ENCODE measurements at places on chromosomes 16 and 17.

DNA sequence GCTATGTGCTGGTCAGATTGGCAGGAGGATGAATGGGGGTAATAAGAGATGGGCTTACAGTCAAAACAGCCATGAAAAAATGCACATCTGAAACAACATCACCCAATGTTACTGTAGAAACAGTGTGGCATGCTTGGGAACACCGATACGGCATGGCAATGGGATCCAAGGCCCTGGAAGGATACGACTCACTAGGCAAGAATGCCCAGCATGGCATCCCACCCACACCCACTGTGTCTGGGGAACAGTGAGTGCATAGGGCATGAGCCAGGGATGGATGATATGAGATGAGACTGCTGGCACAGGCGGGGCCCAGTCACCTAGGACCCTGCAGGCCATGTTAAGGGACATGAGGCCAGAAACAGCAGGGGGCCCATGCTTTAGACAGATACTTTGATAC, 11.5 kb downstream of the TRIM25 start:
- no peak for DNase-seq

- DNase-seq, result no peak
These were observed 262.0 kb downstream of the CPPED1 start for GRCh38 chr16:12541672-12542071.

DNA sequence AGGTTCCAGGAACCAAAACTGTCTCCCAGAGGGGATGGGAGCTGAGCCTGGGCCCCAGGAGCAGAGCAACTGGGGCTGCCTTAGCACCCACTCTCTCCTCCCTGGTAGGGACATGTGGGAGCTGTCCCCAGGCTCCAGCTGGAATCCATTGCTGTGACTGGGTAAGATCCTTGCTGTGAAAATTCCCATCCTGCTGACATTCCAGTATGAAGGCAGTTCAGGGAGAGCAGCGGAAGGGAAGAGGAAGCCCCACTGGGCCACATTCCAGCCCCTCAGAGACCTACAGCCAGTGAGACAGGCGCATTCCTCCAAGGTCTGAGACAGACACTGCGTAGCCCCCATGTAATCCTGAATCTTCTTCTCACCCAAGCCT, 24.2 kb downstream of the MYO18A start:
- no peak for DNase-seq

GRCh38 chr16:51922476-51922875, 624.5 kb downstream of the TOX3 start:
- DNase-seq, result no peak

GRCh38 chr17:39676198-39676819, 8.1 kb downstream of the PNMT start:
- peak; percentile 48 for DNase-seq

DNA sequence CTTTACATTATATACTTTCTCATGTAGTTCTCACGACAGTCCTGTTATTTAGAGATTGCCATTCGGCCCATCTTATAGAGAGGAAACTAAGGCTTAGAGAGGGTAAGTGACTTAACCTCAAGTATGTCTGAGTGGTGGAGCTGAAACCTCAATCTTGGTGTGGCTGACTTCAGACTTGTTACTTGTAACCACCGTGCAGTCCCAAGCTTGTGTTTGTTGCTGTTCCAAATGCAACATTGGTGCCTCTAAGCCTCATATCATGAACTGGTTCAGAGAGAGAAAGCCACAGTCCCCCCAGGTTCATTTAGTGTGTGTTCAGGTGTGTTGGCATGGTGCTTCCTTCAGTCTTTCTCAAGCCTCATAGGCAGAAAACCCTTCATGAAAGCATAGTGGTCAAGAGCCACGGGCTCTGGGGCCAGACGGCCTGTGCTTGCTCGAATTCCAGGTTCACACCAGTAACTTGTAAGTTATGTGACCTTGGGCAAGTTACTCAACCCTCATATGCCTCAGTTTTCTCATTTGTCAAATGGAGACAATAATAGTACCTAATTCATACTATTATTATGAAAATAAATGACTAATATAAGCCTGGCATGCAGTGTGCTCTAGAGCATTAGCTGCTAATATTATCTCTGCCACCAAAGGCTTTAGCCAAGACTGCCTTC, 39.9 kb downstream of the CDH1 start:
- DNase-seq, result no peak

- no peak for DNase-seq
These were observed 9.2 kb upstream of the TLCD3B start for GRCh38 chr16:30040221-30040620.

- DNase-seq, result no peak
These were observed 8.4 kb downstream of the SLC16A5 start for GRCh38 chr17:75096082-75096625.

DNA sequence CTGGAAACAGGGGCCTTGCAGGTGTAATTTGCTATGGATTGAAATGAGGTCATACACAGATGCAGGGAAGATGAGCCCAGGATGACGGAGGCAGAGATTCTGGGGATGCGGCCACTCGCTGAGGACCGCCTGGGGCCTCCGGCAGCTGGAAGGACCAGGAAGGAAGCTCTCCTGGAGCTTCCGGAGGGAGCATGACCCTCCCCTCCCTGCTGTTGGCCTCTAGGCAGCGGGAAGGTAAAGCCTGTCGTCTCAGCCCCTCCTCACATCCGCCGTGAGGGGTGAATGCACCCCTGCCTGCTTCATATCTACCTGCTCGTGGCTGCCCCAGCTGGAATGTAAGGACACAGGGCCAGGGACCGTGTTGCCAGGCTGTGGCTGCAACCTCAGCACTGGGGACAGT, 29.1 kb upstream of the ZNF469 start:
- no peak for DNase-seq

DNA sequence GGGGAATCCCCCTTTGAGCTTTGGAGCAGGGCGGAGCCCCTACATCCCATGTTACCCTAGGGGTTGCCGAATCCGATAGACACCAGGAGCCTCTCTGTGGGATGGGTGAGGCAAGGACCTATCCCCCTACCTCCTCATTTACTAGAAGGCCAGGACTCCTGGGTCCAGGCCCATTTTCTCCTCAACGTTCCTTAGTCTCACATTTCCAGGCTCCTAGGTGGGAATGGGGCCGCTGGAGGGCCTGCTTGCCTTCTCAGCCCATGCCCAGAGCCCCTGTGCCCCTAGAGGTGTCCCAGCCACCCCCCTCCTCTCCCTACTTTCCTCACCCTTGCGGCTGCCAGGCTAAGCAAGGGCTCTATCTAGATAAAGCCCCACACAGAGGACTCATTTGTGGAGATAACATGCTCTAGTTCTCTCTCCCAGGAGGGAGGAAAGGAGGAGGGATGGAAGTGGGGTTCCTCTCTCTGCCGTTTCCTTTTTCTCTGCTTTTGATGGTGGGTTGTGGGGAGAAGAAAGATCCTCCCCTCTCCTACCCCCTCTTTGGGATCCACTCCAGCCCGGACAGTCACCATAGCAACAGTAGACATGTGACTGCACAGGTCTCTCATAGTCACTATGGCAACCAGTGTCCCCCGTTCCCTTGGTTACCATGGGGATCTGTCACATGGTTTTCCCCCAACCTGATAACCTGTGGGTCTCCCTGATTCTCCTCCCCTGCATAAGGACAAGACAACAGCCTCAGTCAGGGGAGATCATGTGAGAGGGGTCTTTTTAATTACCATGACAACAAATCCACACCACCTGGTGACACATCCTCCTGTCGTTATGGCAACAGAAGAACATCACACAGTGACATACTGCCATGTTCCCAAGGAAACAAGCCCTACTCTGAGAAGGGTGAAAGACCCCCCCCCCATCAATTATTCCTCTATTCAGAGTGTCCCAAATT, 5.2 kb downstream of the CACNA1G start:
- peak; percentile 45 for DNase-seq

DNA sequence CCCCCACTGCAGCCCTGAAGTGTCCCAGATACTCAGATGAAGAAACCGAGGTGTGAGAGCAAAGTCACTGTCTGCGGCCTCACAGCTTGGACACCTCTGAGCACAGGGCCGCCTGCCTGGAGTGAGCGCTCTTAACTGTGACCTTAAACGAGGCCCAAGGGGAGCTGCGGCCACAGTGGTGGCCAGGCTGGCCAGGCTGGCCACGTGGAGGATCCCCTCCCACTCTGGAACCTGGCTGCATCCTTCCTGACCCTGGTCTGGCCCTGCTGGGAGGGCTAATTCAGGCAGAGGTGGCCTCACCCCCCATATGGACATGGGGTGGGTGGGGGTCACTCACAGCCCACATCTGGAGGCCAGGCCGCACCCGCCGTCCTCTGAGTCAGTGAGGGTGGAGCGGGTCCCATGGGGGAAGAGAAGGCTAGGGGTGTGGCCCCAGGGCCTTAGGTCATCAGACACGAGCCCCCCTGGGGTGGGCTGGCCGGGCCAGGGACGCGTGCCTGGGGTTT, 6.6 kb downstream of the VASN start:
- DNase-seq, result no peak

GRCh38 chr16:3797473-3797872, 80.1 kb upstream of the TRAP1 start:
- no peak for DNase-seq

DNA sequence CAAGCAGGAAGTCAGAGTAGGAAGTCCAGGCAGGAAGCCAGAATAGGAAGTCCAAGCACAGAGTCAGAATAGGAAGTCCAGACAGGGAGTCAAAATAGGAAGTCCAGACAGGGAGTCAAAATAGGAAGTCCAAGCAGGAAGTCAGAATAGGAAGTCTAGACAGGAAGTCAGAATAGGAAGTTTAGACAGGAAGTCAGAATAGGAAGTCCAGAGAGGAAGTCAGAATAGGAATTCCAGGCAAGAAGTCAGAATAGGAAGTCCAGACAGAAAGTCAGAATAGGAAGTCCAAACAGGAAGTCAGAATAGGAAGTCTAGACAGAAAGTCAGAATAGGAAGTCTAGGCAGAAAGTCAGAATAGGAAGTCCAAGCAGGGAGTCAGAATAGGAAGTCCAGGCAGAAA, 105.3 kb upstream of the C16orf82 start:
- DNase-seq, result no peak

- no peak for DNase-seq
These were observed 20.1 kb downstream of the NKD1 start for GRCh38 chr16:50568187-50568815.

- DNase-seq, result no peak
These were observed 290.4 kb downstream of the FOXL1 start for GRCh38 chr16:86868786-86869185.

DNA sequence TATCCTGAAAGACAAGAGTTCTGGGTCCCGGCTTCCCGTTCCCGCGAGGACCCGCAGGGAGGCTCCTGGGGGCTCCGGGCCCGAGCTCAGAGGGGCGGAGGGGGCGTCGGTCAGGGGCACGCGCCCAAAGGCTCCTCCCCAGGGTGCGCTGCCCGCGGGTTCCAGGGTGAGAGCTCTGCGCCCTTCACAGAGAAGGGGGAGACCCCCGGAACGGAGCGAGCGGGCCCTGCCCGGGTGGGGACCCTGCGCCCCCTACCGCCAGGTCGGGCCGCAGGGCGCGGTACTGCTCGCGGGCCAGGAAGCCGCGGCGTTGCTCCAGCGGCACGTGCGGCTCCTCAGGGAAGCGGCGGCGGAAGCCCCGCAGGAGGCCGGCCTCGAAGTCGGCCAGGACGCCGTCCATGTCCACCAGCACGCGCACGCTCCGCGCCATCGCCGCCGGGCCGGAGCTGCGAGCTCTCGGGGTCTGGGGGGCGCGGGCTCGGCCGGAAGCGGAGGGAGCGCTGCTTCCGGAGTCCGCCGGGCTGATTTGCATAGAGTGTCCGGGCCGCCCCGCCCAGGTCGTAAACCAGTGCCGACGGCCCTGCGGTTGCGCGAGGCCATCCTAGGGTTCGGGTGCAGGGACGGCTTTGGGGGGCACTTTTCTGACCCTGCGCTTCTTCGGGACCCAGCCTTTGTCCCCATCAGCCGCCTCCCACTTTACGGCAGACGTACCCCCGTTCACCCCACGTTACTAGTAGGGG, at the start of gene NT5C:
Gene NT5C (minus strand): TSS at position 465 of the 740 bp plus-strand sequence. CDS start 35 bp downstream, at position 430.
- DNase-seq, result peak; percentile 77

GRCh38 chr16:56399486-56399885, 25.9 kb downstream of the AMFR start:
- no peak for DNase-seq

DNA sequence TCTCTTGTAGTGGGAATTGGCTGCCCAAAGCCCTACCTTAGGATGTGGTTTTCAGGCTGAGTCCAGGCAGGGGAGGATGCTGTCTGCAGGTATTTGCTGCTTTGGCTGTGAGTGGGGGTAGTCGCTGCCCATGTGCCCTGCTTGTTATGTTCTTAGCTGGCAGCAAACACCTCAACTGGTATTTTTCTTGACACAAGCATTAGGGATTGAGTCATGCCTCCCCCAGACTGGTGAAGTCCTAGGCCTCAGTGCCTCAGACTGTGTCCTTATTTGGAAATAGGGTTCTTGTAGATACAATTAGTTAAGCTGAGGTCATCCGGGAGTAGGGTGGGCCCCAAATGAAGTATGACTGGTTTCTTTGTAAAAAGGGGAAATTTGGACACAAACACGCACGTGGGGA, 808.3 kb upstream of the EEF2KMT start:
- no peak for DNase-seq

DNA sequence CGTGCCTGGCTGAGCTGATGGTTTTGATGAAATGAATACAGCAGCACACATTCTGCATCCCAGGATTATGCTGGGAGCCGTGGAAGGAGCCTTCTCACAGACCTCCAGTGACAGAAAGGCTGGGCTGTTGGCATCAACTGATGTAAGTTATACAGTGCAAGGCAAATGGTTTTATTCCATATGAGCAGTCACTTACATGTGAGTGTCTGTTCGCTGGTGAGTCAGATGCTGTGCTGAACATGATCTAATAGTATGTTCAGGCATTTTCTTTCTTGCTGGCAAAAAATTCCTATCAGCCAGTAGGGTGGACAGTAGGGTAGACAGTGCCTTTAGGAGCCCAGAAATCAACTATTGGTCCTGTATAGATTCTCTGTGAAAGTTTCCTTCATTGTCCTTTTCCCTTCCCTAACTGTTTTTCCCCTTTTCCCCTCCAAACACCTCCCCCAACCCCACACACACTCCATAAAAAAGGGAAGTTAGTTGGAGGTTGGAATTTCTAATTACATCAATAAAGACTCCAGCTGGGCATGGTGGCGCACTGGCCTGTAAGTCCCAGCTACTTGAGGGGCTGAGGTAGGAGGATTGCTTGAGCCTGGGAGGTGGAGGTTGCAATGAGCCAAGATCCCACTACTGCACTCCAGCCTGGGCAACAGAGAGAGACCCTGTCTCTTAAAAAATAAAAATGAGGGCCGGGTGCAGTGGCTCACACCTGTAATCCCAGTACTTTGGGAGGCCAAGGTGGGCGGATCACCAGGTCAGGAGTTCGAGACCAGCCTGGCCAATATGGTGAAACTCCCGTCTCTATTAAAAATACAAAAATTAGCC, 36.2 kb downstream of the LDHD start:
- no peak for DNase-seq

- DNase-seq, result no peak
These were observed 12.1 kb upstream of the NLRC5 start for GRCh38 chr16:56977216-56977615.

GRCh38 chr17:80791758-80792284, 199.8 kb upstream of the CHMP6 start:
- no peak for DNase-seq

- no peak for DNase-seq
These were observed 101.2 kb upstream of the CACNG5 start for GRCh38 chr17:66733759-66734158.

- DNase-seq, result no peak
These were observed 357.3 kb upstream of the XYLT1 start for GRCh38 chr16:17828012-17828411.

GRCh38 chr17:9003355-9004131, 17.8 kb upstream of the NTN1 start:
- no peak for DNase-seq

- no peak for DNase-seq
These were observed 1100.6 kb upstream of the RBFOX1 start for GRCh38 chr16:6232056-6232455.
